ENCODE measurements at places on chromosomes 6 and 20. TPM values are rescaled to one million over a fixed set of nuclear protein-coding genes. Genes with fewer than 3 reads are reported as not detected.

GRCh38 chr20:9200196-9200595 lies 131.3 kb downstream of the PLCB4 start:
- DNase-seq: no peak

- no peak for DNase-seq
Measured at GRCh38 chr20:18943542-18943941, 130.0 kb downstream of the SCP2D1 start.

DNA sequence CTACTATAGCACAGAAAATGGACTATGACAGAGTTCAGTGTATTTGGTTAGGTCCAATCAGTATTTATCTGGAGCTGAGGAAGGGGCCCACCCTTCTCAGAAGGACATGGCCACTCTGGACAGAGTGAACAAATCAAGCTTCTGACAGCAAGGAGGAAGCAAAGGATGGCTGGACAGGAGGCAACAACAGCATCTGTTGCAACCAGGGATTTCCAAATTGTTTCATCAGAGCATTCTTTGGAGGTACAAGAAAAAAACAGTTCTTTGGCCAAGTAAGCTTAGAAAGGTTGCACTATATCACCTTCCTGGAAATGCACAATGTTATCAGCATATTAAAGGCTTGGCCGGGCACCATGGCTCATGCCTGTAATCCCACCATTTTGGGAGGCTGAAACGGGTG lies 118.7 kb upstream of the SLC22A16 start:
- DNase-seq: no peak

- DNase-seq: no peak
Measured at GRCh38 chr20:1883986-1884385, 11.2 kb upstream of the SIRPA start.

GRCh38 chr20:41657655-41658054 lies 39.5 kb upstream of the CHD6 start:
- no peak for DNase-seq

The HINT3 gene
- total RNA-seq: 9.9 TPM

The SLC22A16 gene
- total RNA-seq: not detected

The DUSP15 gene
- 3.9 TPM for total RNA-seq

The PLA2G7 gene
- total RNA-seq: 9.3 TPM

The HSPA12B gene
- total RNA-seq: 0.87 TPM

The IPCEF1 gene
- total RNA-seq: 47.1 TPM

Measured in stomach (tissue), 19 donors.